Brain (organoid and tissue), 16 donors: ENCODE measurements at places on chromosomes 12 and 14. TPM values are rescaled to one million over a fixed set of nuclear protein-coding genes. Genes with fewer than 3 reads are reported as not detected.

The SERPINA6 gene
- polyA plus RNA-seq, result not detected

The AQP2 gene
- not detected for polyA plus RNA-seq

The TAS2R42 gene
- not detected for polyA plus RNA-seq

The FSCB gene
- not detected for polyA plus RNA-seq

The DHRS4L2 gene
- 24.5 TPM for polyA plus RNA-seq

The WSCD2 gene
- polyA plus RNA-seq, result 3.4 TPM
